B cell (primary cell): ENCODE measurements at places on chromosomes 3 and 15.

GRCh38 chr3:117856354-117856753, 1146.8 kb downstream of the TUSC7 start:
- DNase-seq, result no peak

- DNase-seq, result no peak
These were observed 160.2 kb upstream of the RASGRP1 start for GRCh38 chr15:38724827-38725226.

- DNase-seq, result no peak
These were observed 11.7 kb upstream of the RARRES1 start for GRCh38 chr3:158743664-158744566.

DNA sequence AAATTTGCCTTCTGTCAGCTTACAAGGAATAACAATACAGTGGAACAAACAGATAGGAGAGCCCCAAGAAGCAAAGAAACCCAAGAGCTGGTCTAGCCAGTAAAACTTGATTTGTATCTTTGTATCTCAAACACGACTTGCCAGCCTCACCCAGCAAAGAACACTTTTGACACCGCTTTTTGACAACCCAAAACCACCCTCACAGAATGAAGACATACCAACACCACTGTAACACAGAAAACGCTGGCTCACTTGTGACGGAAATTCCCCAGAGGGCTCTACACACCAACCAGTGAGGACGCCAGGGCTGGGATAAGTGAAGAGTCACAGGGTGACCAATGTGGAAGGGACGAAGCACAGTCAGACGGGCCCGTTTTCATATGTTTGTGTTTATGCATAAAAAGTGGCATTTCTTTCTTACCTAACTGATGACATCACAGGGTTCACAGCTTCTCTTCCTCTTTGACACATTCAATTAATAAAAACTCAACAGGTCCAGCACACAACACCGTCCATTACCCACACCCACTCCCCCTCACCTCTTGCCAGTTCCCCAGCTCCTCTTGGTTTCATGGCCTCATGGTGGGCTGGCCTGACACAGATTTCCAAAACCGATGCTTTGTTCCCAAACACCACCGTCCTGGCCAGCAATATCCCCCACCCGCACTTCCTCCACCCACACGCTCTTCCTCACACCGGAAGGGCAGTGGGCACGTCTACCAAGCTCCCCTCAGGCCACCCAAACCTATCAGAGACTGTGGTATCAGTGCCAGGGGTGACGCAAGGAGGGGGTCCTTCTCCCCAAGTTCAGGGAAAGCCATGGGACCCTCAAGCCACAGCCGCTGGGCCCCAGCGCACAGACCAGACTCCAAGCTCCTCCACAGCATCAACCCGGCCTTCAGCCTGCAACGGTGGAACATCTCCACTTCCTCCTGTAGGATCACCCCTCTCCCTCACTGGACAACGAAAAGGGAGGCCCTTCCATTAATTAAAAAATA, 94.2 kb downstream of the ADAMTS17 start:
- DNase-seq, result no peak

DNA sequence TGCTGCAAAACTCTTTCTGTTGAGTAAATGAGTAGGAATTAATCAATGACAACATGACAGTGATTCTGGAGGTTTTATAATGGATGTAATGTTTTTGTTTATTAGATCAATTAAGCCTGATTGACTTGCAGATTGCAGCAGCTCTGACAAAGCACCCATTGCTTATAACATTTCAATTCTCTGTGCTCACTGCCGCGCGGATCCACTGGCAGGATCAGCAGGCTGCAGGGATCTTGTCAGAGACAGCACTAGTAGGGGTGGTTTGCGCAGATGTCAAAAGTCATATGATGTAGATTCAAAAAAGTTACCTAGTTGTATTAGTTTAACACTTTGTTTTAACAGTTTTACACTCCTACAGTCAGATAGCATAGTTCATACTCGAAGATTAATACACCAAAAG, 93.4 kb downstream of the MBNL1 start:
- no peak for DNase-seq

- no peak for DNase-seq
These were observed 51.0 kb downstream of the DPPA2 start for GRCh38 chr3:109265295-109265694.

DNA sequence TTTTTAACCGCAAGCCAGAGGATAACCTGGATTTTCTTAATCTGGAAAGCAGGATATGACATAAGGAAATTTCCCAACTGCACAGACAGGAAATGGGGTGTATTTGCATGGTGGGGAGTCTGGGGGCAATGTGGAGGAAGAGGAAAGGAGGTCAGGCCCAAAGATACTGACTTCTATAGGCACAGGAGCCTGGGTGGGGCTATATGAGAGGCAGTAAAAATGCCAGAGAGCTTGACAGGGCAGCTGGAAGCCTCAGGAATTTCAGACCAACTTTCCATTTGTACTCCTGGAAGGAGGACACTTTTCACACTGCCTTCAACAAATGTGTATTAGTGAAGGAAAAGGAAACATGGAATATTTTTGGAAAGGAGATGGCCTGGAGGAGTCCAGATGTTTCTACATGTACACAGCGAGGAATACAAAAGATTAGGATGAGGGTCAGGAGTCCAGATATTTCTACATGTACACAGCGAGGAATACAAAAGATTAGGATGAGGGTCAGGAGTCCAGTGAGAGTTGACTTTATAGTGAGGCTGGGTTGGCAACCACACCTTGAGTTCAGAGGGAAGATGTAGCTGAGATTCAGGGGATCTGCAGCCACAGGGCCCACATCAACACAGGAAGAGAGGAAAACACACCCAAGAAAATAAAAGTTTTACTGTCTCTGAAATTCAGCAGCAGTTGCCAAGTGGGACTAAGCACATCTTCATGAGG, 111.9 kb upstream of the PTPRG start:
- DNase-seq, result no peak

DNA sequence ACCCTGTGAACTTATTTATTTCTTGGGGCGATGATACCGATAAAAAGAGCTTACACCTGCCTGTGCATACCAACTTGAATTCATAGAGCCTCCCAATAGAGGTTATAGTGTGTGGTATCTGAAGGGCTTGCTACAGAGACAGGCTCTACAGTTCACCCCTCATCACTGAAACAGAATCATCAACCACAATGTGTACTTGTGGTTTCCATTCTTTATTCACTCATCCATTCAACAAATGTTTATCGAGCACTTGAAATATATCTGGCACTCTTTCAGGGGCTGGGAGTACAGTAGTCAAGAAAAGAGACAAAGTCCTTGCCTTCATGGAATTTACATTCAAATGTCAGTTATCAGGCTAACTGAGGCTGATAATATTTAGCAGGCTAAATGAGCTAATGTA, 134.4 kb upstream of the SKOR1 start:
- DNase-seq, result no peak

- no peak for DNase-seq
These were observed 18.2 kb upstream of the ITGA11 start for GRCh38 chr15:68450192-68450591.

GRCh38 chr3:35772381-35773015, 133.2 kb downstream of the ARPP21 start:
- no peak for DNase-seq

GRCh38 chr15:46652266-46652665, 1017.4 kb downstream of the SQOR start:
- no peak for DNase-seq

- no peak for DNase-seq
These were observed at the start of gene FILIP1L for GRCh38 chr3:100114413-100115030. Gene FILIP1L (minus strand): TSS chr3:100114501.

DNA sequence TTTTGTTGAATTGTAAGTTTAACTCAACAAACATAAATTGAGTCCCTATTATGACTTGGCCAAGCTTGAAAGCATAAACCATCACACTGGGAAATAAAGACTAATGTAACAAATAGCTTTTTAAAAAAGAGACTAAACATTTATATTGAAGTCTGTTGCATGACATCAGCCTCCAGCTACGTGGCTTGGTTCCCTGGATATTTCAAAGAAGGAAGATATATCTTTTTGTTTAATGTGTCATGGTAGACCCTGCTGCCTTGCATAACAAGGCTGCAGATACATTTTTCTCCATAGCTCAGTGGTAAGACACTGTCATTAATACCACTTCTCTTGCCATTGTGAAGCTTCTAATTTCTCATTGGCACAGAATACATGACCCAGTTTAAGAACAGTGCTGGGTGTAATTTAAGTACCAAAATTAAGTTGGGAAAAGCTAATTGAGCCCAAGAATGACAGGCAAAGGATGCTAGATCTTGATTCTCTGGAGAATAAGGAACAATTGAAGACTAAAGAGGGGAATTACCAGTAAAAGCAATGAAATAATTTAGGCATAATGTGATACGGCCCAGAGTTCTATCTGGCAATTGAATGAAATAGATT, 14.0 kb downstream of the RCN2 start:
- no peak for DNase-seq

DNA sequence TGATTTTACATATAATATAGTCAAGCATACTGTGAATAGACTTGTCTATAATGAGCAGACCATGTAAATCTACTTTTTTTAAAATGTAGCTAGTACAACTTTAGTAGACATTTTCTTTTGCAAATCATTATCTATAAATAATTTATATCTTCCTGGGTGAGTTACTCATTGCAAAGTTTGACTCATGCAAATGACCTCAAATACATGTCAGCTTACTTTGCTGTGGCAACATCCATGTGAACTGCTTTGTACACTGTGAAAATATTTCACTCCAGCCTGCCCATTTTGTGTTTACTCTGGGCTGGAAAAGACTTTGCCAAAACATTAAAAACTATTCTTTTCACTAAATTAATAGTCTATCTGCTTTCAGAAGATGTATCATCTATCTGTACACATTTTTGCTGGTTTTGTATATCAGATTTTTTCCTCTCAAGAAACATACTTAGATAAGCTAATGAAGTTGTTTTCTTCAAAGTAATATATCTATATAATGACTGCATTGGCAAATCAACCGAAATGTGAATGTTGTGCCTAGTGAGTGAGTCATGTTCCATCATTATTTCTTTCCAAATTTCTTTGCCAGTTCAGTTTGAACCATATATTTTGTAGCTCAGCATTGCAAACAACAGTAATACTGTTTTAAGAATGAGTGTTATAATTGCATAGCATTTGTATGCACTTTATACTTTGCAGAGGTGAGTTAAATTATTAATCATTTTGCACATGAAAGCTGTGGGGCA, 26.5 kb downstream of the IGSF10 start:
- no peak for DNase-seq

DNA sequence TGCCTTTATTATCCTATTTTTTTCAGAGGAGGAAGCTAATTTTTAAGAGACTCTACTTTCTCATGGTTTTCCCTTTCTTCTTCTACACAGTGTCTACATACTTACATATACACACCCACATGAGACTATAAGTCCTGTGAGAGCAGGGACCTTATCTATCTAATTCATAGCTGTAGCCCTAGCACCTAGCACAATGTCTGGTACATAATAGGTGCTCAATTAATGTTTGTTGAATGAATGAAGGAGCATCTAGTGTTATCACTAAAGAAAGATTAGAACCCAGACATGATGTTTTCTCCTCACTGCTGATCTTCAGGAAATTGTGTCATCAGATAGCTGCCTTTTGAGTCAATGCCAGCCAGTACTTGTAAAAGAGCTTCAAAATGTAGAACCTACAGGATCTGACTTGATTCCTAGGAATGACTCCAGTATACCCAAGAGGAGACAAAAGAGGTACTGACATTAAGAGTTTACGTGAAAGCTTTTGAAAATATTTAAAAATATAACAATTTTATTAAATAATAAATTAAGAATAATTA, 2.5 kb downstream of the SCG5 start:
- no peak for DNase-seq

- DNase-seq, result no peak
These were observed 22.2 kb downstream of the SV2B start for GRCh38 chr15:91122296-91122695.

DNA sequence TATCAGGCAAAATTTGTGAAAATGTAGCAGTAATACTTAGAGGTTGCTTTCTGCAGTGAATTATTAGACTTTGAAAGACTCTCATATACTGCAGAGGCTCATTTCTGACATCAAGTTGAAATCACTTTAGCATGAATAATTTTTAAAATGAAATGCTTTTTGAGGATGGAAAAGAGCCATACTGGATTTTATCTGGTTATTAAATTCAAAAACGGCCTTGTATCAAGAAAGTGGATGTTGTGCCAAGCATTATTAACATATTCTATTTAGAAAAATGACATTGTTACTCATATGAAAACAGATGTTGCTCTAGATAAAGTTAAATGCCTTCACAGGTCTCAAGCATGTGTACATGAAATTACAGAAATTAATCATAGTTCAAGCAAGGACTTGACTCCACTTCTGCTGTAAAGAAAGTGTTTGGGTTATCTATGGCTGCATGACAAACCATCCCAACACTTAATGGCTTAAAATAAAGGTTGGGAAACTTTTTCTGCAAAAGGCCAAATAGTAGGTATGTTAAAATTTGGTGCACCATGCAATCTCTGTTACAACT, 64.5 kb upstream of the ZNF280D start:
- no peak for DNase-seq

GRCh38 chr3:44289882-44290462, 48.3 kb downstream of the TOPAZ1 start:
- DNase-seq, result no peak

GRCh38 chr3:109275702-109276293, 40.5 kb downstream of the DPPA2 start:
- no peak for DNase-seq

DNA sequence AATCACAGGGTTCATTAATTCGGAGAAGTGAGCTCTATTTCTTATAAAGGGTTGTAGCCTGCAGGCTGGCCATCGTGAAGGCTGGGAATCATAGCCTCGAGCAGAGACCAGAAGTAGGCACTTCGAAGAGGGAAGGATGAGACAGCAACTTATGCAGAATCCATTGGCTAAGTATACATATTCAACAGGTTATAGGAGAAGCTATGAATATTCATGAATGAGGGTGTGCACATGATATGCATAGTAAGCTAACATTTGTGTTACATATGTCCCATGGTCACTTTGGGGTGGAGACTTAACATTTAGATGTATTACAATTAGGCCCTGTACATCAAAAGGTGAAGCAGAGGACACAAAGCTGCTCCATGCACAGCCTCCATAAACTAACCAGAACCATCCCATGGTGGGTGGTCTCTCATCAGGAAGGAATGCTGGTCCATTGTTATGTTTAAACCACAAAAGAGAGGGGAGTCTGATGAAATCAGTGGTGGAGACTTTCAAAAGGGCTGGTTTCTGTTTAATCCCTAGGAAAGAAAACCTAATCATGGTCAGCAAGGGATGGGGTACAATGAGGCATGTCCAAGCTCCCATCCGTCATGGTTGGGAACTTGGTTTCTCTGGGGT, 80.8 kb upstream of the FHIT start:
- DNase-seq, result no peak

GRCh38 chr3:81277853-81278252, 483.6 kb downstream of the GBE1 start:
- no peak for DNase-seq

- no peak for DNase-seq
These were observed 1.8 kb downstream of the BCHE start for GRCh38 chr3:165835431-165835830.

DNA sequence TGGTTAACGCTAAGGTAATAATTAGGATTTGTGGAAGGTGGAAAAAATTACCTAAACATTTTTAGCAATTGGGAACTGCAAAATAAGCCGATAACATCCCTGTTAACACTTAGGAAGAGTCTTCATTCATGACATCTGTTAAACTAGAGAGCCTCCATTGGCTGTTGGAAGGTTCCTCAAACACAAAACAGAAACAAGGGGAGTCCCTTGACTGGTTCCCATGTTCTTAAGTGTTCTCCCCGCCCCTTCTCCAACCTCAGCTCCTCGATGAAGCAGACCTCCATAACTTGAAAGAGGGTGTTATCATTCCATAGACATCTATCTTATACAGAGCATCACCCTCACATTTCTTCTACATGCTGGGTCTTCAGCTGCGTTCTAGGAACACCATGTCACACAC, 2.5 kb downstream of the SLC22A13 start:
- DNase-seq, result peak; percentile 23
